G401 (cell line): ENCODE measurements at places on chromosomes 16 and 17.

DNA sequence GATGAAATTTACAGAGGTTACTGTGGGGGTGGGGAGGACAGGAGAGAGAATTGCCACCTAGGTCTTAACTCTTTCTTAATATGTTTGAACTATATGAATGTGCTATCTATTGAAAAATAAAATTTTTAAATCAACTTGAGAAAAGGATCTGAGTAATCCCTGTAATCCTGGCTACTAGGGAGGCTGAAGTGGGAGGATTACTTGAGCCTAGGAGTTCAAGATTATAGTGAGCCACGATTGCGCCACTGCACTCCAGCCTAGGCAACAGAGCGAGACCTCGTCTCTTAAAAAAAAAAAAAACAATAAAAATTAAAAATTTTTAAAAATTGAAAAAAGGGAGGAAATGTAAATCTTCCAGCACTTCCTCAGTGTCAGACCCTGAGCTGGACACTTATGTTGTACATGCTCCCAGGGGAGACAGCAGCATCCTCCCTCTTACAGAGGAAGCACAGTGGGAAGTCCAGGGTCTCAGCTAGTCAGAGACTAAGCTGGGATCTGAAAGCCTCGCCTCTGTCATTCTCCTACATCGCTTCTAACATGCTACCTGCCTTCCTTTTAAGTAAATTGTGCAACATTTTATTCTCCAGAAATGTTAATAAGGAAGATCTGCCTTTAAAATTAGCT is 21.9 kb downstream of the PMM2 start:
- DNase-seq, result no peak

DNA sequence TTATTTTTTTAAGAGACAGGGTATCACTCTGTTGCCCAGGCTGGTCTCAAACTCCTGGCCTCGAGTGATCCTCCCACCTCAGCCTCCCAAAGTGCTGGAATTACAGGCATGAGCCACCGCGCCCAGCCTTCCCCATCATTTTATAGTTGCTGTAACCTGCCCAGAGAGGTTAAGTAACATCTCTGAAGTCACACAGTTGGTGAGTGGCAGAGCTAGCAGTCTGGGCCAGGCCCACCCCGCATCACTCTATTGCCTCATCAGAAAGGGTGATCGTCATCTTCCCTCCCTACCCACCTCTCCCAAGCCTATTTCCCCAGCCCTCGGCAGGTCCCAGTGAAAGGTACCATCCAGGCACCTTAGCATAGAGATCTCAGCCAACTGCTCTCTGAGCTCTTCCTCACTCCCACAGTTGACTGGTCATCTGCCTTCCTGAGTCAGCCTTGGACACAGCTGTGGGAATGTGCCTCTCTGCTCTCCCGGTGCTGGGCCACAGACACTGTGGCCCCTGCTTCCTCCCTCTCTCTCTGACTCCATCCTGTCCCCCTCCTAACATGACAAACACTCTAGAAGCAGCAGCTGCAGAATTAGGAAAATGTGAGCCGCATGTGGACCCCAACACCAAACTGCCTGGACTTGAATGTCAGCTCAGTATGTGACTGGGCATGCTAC is 57.1 kb downstream of the SCNN1B start:
- no peak for DNase-seq

DNA sequence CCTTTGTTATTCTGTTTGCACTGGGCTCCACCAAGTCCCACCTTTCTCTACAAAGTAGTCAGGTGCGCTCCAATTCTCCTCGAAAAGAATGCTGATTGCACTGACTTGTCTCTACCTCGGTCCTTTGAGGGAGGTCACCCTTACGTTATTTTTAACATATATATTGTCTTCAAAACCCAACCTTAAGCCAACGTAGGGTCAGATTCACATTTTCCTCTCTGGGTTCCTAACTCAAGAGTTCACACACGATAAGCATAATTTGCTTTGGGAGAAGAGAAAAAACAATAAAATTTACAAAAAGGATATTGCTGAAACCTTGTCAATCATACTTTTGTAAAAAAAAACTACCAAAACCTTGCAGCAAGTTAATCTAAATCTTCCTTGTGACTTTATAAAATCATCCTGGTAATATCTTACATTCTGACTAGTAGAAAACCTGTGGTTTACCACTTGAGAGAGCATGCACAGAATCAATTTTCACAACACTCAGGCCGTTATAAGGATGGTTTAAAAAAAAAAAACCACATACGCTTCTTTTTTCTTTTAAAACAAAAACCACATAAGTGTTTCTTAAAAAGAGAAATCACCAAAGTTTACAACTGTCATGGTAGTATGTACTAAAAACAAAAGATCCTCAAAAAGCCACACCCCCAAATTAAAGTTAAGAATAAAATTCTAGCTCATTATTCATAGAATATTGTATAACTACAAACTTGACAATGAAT is 72.2 kb upstream of the TRAP1 start:
- DNase-seq, result no peak

- no peak for DNase-seq
These were observed 127.6 kb downstream of the UTP18 start for GRCh38 chr17:51387986-51388385.

DNA sequence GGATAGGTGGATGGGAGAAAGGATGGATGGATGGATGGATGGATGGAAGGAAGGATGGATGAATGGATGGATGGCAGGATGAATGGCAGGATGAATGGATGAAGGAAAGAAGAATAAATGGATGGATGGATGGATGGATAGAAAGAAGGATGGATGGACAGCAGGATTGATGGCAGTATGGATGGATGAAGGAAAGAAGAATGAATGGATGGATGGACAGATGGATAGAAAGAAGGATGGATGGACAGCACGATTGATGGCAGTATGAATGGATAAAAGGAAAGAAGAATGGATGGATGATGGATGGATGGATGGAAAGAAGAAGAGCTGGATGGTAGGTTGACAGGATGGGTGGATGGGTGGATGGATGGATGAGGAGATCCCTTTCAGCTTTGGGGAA is 9.2 kb upstream of the MYH10 start:
- no peak for DNase-seq

DNA sequence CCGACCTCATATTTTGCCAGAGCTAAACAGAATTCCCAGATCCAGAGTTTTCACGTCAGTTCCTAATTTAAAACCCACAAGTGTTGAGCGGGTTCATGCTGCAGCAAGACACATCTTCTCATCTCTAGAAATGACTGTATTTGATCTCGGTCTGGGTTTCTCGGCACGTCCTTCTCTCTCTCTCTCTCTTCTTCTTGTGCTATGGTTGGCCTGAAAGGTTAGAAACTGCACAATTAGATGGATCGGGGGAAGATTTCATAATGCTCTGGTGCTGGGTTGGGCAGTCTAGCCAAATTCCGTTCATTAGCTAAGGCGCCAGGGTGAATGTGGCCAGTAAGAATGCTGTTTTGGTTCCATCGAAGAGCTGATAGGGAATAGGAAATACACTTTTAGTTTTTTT is 158.9 kb upstream of the NOG start:
- no peak for DNase-seq
